Stimulated activated CD8-positive, alpha-beta memory T cell treated with anti-CD3 and anti-CD28 coated beads, Interleukin-15, amount 100 ng/mL, for 4 hours (primary cell): ENCODE measurements at places on chromosomes 11 and 22.

DNA sequence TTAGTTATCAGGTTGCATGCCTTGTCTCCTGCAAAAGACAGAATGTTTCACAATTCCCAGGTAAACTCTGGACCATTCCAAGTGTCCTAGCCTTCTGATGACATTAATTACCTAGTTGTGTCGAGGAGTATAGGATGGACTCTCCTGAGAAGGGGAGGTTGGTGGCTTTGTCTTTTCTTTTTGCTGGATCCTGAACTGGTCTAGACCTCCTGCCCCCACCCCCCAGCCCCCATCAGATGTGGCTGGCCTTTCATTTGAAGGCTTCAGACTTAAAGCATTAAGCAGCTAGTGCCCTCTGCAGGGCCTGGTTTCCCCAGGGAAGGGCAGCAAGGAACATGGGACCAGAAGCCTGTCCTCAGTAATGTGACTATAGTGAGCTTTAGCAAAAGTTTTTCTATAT is 9.7 kb downstream of the MCAM start:
- DNase-seq = no peak

GRCh38 chr11:102592634-102593581 is 32.2 kb downstream of the MMP20 start:
- no peak for DNase-seq

- no peak for DNase-seq
Measured at GRCh38 chr11:111718859-111719258, 47.3 kb downstream of the PPP2R1B start.

GRCh38 chr11:17354601-17354991 is 3.0 kb downstream of the NCR3LG1 start:
- DNase-seq = no peak

DNA sequence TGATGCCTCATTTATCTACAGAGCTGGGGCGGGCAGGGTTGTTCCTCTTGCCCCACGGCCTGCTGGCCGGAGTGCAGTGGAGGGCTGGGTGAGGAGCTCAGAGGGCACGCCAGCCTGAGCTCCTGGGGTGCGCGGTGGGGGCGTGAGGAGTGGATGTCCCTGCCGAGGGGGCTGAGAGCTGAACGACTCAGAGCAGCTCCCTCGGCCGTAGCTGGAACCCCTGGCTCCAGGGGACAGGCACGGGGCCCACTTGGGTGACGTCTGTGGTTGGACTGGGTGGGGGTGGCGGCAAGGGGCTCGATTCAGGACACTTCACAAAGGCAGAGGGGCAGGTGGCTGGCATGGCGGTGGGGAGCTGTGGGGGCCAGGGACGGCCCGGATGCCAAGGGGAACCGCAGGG is 62.4 kb downstream of the TRMU start:
- no peak for DNase-seq

DNA sequence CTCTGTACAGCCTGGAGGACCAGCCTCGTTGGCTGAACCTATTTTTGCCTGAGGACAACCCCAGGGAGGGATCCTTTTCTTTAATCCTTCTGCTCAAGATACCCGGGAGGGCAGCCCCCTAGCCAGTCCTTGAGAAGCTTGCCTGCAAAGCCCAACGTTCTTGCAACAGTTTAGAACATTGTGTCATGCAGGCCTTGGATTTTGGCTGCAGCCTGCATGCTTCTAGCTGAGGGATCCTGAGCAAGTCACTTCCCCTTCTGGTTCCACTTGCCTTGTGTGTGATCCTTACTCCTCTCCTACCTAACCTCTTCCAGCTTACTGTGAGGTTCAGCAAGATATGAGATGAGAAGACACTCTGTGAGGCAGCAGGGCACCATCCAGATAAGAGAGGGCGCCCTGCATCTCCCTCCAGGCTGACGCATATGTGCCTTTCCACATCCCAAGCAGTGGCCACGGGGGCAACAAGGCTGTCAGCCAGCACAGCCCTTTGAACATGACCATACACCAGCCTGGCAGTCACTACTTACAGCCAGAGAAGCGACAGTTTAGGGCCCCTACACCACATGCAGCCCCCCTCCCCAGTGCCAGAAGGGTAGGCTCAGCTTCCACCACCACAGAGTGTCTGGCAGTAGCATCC is 76.1 kb downstream of the C11orf58 start:
- no peak for DNase-seq

GRCh38 chr11:45523760-45524159 is 141.7 kb downstream of the CHST1 start:
- DNase-seq = no peak

GRCh38 chr11:117337076-117337475 is 9.4 kb downstream of the CEP164 start:
- no peak for DNase-seq

- DNase-seq = no peak
Measured at GRCh38 chr11:113675003-113675561, 31.0 kb downstream of the TMPRSS5 start.

GRCh38 chr11:45803971-45804760 is 783 bp upstream of the SLC35C1 start:
- DNase-seq = peak; percentile 11

GRCh38 chr11:47477323-47477722 is 28.4 kb upstream of the RAPSN start:
- DNase-seq = no peak

GRCh38 chr11:67520856-67521824 is 2.1 kb downstream of the CABP2 start:
- DNase-seq = no peak

- no peak for DNase-seq
Measured at GRCh38 chr11:47577460-47578041, 1.2 kb downstream of the KBTBD4 start.

GRCh38 chr11:17414992-17415391 is 26.5 kb upstream of the KCNJ11 start:
- no peak for DNase-seq

- DNase-seq = no peak
Measured at GRCh38 chr11:35878741-35879140, 65.1 kb upstream of the LDLRAD3 start.

GRCh38 chr11:35292279-35292678 is 127.1 kb downstream of the SLC1A2 start:
- DNase-seq = no peak

GRCh38 chr11:76228071-76228874 is 22.0 kb upstream of the WNT11 start:
- DNase-seq = no peak

DNA sequence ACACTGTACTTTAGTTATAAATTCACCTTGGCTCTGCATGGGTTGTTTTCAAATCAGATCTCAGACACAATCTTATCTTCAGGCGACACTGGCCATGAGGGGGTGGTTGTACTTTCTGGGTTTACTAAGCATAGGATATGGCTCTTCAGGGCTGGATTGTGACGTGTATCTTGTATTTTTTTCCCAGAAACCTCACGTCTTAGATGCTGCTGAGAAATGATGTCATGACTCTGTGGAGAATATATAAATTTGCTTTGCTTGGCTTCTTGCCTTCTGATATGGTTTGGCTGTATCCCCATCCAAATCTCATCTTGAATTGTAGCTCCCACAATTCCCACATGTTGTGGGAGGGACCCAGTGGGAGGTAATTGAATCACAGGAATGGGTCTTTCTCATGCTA is 82.8 kb upstream of the VSTM5 start:
- DNase-seq = no peak

DNA sequence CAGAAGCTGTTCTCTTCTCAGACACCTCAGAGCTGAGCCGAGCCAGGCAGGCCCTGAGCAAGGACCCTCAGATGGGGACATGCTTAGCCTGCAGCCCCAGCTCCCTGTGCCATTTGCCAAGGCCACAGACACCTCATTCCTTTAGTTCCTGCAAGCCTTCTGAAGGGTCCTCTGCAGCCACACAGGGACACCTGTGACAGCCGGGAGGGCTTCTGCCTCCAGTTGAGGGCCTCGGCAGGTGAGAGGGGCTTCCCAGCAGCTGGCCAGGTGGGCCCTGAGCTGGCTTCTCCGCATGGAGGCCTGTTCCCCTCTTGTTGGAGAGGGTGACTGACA is 18.2 kb downstream of the INCENP start:
- DNase-seq = no peak

DNA sequence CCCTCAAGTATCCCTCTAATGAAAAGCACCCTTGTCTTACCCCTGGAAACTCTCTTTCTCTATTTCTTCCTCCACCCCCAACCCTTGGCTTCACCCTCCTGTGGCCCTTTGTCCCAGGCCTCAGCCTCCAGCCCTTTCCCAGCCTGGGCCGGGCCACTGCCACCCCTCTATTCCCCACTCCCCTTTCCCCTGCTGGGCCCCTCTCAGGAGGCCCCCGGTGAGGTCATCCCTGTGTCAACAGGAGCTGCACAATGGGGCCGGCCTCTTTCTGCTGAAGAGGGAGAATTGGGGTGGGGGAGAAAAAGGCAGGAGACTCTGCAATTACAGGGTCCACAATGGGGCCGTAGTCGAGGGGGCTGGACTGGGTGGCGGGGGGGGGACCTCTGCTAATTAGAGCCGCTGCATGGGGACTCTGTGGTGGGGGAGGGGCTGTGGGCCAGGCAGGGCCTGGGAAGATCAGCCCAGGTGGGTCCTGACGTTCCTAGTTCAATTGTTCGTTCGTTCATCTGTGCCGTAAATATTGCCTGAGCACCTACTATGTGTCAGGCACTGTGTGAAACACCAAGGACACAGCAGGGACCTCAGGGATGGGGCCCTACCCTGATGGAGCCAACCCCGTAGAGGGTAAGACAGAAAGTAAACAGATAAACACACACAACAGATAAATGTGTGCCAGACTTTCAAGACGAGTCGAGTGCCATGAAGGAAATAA is 18.5 kb upstream of the MPPED1 start:
- DNase-seq = no peak

DNA sequence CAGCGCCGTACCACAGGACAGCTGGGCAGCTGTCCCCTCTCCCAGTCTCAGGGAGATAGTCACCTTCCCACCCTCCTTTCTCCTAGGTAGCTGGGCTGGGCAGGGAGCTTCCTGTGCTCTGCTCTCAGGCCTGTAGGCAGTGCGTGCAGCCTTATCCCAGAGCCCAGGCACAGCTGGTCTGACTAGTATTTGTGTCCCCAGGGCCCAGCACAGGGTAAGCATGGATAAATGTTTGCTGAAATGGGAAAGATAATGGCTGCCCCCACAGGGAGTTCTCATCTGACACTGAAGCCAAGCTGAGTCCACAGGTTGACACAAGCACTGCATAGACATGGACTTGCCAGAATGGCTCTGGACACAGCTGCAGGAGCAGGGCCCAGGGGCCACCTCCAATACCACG is 9.8 kb downstream of the SLC15A3 start:
- DNase-seq = no peak

DNA sequence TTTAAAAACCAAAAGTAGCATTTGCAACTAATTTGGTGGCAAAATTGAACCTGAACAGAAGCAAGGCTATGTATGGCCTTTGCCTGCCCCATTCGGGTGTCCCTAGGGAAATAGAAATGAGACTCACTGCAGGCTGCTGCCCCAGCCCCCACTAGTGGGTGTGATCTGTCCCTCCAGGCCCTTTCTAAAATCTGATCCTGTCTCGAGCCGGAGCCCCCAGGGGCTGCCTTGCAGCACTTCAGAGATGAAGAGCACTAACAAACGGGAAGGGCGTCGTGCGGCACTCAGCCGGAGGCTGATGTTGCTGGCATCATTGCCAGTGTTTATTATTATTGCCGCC is 43.2 kb downstream of the CD82 start:
- DNase-seq = no peak

DNA sequence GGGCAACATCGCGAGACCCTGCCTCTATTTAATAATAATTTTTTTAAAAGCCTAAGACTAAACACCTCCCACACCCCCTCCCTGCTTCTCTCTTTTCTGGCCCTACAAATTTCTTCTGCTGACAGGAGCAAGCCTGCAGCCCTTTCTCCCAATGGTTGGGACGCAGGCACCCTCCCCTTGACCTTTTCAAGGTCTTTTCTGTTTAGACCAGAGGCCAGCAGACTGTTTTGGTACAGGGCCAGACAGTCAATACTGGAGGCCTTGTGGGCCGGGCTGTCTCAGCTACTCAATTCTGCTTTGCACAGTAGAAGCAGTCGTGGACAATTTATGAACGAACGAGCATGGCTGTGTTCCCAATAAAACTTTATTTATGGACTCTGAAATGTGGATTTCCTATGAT is 92.3 kb downstream of the SCN3B start:
- DNase-seq = no peak

- no peak for DNase-seq
Measured at GRCh38 chr11:7595016-7595866, 78.1 kb downstream of the CYB5R2 start.

DNA sequence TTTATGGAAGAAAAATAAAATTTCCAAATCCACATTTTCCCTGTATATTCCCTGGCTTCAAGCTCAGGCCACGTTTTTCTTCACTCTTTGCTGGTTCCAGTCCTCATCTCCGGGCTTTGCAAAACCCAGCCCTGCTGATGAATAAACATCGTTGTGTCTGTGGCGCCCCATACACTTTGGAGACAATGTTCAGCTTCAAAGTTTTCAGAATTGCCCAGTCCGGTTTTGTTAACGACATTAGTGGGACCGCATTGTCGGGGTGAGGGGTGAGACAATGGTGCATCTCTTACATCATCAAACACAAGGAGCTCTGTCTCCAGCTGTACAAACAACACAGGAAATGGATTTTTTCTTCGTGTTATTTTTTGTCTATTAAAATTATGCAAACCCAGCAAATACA is 53.4 kb upstream of the HTATIP2 start:
- no peak for DNase-seq

- DNase-seq = no peak
Measured at GRCh38 chr11:26573896-26574295, 1.8 kb upstream of the MUC15 start.
